CD8-positive, alpha-beta memory T cell (primary cell): ENCODE measurements at places on chromosomes 5 and 9.

DNA sequence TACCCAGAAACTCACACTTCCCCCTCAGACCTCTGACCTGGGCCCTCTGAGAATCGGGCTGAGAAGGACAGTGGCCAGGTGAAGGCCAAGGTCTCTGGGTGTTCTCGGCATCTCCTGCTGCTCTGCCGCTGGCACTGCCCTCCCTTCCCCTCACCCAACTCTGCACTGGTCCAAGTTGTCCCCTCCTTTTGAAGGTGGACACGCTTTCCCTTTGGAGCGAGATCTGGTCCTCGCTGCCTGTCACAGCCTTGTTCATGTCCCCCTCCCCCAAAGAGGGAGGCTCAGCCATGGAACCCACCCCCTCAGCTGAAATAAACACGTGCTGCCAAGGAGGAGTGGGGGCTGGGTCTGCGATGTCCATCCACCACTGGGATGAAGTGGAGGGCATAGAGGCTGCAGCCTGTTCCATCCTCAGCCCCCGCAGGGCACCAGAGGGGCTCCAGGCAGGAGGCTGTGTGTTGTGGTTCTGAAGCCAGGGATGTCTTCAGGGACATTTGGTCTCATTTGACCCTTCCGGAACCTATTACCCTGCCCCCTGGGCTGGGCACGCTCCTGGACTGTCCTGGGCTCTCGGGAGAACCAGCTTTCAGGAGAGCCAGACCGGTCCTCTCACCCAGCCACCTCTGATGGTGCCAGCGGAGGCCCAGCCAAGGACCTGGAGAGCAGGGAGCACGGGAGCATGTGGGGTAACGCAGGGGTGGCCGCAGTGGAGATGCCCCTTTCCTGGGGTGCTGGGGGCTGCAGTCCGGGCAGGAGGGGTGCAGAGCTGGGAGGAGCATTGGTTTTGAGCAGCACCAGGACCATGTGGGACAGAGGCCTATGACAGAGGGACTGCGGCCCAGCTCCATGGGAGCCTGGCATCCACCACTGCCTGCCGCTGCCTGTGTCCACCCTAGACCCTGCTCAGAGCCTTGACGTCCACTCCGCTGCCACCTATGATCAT is 4.7 kb upstream of the LCN2 start:
- DNase-seq = no peak

GRCh38 chr5:33489481-33490067 is 48.8 kb downstream of the TARS1 start:
- no peak for DNase-seq

DNA sequence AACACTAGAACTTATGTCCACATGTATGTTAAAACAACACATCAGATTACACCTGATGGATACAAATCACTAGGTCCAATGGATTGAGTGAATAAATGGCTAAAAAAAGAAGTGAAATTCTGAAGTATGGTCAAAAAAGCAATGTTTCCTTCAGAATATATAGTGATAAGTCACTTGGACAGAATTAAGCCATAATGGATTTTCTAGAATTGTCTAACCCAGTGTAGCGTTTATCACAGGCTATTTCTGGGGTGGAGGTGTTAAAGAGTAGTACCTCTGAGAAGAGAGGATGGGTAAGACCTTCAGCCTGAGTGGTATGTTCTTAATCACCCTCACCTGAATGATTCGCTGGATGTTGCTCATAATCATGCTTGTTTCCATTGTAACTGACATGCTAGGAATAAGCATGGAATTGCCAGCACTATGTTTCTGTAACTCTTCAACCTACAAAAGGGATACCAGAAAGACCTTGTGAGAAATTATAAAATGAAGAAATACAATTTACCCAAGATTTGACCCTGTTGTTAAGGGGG is 33.2 kb downstream of the SLC31A2 start:
- no peak for DNase-seq

DNA sequence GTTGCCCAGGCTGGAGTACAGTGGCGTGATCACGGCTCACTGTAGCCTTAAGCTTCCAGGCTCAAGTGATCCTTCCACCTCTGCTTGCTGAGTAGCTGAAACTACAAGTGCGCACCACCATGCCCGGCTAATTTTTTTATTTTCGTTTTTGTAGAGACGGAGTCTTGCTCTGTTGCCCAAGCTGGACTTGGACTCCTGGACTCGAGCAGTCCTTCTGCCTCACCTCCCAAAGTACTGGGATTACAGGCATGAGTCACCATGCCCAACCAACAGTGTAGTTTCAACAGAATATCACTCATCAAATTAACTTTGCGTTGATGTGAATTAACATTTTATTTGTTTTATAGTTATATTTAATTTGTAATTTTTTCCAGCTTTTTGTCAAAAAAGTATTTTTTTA is 45.3 kb downstream of the WDR70 start:
- DNase-seq = no peak

GRCh38 chr5:21919414-21920022 is 933.6 kb downstream of the CDH12 start:
- no peak for DNase-seq

DNA sequence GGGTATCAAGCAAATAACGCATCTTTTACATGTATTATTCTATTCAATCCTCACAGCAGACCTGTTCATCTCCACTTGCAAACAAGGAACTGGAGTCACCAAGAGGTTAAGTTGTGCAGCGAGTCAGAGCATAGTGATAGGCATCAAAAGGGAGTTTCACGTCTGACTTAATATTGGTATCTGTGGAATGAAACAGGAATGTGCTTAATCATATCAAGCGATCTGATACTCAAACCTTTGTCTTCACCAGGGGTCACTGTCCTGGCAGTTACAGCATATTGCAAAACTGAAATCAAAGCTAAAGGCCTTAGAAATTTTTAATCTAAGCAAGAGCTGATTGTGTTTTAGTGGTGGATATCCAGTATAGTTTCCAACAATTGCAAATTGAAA is 271.6 kb downstream of the PLK2 start:
- DNase-seq = no peak

DNA sequence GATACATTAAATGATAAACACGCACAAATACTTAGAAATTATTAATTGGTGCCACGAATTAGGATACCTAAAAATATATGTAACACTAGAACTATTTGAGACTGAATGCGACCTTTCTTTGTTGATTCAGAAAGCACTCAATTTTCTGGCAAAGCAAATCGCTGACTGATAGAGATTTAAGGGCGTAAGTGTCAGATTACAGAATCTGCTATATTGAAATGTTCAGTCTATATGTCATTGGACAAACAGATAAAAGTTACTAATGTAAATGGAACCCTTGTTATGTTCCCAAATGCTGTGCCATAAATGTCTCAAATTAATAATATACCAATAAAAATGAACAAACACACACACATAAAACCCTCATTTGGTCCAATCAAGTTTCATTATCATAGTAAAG is 137.9 kb downstream of the MPDZ start:
- no peak for DNase-seq

DNA sequence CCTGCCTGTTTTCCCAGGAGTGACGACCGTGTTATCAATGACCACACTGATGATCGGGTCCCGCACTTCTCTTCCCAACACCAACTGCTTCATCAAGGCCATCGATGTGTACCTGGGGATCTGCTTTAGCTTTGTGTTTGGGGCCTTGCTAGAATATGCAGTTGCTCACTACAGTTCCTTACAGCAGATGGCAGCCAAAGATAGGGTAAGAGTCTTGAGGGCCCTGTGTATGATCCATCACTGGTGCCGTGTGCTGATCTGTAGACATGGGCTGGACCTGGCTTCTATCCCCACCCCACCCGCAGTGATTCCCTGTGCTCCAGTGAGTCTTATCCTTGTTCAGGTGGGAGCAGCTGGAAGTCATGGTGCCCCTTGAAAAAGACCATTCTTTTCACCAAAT is 26.0 kb downstream of the GABRP start:
- no peak for DNase-seq

GRCh38 chr5:144048259-144048856 is 122.1 kb downstream of the YIPF5 start:
- DNase-seq = no peak

GRCh38 chr5:93874080-93874479 is 132.7 kb upstream of the POU5F2 start:
- DNase-seq = no peak

DNA sequence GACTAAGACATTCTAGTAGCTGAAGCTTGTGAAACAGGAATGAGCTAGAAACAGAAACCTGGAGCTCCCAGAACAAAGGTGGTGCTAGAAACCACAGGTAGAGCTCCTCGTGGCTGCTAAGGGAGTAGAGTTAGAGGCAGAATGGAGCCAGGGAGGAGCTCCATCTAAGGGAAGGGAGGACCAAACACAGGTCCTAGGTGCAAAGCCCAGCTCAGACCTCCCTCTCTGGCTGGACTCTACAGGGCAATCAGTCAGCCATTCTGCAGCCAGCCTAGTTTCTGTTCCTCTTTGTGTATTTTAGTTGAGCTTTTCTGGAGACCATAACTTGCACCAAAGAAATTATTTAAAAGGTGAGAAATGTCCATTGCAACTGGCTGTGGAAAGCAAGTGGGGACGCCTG is 70.4 kb downstream of the CRB2 start:
- DNase-seq = no peak

DNA sequence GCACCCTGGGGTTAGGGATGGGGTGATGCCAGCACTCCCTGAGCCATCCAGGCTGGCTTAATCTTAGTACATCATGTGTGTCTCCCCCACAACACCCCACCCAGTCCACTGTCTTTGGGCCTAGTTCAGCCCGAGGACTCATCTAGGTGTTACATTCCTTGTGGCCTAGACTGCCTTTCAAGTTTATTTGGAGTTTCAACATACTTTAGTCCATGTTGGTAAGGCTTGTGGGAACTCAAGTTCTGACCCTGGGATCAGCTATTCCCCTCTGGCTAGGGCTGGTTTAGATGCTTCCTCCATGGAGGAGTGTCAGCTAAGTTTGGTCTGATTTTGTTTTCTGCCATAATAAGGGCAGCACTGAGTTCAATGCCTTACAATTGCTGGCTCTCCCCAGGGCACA is 302.4 kb downstream of the SMARCA2 start:
- no peak for DNase-seq

DNA sequence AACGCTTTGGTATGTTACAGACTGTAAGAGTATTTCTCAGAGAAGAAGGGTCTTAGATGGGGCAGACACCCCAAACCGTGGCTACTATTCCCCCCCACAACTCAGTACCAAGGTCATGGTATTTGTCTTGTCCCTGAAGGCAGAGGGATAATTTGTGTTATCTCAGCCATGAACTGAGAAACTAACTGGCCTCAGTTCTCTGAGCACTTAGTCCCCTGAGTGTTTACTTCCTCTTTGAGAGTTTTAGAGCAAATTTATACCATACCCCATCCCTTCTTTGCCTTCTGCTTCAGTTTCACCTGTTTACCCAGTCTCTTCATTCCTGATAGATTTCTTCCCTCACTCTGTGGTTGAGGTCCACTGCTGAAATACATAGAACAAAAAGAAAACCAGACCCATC is 183.9 kb downstream of the LRRC70 start:
- no peak for DNase-seq

DNA sequence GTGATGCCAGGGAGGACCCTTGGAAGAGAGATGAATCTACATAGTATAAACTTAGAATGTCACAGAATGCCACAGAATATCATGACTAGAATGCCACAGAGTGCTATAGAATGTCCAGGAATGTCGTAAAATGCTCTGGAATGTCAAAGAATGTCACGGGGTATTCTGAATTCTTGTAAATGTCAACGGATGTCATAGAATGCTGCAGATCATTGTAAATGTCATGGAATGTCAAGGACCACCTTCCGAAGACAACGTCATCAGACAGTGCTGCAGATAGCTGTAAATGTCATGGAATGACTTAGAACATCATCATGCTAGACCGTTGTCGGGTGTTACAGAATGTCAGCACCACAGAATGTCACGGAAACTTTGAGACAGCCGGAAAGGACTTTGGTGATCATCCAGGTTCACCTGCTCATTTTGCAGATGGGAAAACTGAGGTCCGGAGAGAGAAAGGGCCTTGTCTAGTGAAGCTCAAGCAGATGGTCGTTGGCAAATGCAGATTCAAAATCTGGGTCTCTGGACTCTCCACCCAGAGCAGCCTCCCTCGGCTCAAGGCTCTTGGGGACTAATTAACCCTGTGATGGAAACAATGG is 117.1 kb downstream of the LHX2 start:
- DNase-seq = no peak

DNA sequence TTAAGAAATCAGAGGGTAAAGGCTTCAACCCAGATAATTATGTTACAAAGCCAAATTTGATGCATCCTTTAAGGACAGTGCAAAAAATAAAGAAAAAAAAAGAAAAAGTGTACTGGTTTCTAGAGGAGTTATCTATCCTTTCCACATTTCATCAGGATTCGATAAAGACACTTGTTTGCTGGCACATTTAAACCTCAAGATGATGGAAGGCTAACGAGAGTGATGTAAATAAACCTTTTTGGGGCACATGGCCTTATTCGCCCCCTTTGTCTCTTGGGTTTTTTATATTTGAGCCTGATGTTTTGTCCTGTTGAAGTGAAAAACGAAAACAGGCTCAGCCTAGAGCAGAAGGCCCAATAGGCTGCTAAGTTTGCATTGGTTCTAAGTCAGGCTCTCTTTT is 416.5 kb downstream of the TAF11L14 start:
- DNase-seq = no peak

DNA sequence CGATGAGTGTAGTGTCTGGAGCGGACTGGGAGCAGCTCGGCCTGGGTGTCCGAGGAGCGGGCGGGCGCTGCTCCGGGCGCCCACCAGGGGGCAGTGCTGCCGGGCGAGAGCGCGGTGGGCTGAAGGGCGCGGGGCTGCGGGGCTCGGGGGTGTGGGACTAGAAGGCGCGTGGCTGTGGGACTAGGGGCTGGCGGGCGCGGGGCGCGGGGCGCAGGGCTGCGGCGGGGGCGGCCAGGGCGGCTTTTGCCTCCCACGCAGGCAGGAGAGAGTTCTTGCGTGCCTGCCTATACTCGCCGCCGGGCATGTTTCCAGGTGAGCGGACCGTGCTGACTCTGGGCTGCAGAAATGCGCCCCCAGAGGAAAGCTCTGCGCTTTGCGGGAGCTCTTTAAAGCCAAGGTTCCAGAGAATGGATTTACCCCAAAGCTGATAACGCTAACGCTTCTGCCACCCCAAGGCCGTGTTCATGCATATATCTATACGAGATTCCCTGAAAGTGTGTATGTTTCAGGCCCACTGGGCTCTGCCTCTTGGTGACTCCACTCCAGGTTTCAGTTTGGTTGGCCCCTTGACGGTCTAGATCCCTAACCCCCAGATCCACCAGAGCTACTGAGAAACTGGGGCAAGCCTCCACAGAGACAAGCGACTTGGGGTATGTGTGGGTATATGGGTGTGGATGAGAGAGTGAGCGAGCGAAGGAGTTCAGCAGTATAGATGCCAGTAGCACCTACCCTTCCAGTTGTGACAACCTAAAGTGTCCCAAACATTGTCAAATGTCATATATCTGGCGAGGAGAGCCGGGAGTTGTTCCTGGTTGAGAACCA is 56.2 kb downstream of the ACER2 start:
- peak; percentile 60 for DNase-seq

DNA sequence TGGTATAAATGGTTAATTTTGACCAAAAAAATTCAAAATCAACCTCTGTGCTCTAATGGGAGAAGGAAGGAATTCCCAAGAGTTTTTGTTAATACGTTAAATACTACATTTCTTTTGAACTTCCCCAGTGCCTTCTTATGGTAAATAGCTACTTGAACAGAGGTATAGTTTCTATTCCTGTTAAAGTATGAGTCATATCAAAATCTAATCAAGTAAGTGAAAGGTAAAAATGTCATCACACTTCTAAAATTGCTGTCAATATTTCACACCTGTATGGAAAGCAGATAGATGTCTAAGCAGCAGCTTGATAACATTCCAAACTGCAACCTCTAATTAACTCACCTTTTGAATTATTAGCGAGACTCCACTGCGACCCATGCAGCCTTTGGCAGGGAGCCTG is 214.1 kb upstream of the MEF2C start:
- no peak for DNase-seq
